ENCODE measurements at places on chromosomes 7 and 10.

GRCh38 chr10:19651549-19651948, 164.7 kb upstream of the PLXDC2 start:
- DNase-seq: no peak

DNA sequence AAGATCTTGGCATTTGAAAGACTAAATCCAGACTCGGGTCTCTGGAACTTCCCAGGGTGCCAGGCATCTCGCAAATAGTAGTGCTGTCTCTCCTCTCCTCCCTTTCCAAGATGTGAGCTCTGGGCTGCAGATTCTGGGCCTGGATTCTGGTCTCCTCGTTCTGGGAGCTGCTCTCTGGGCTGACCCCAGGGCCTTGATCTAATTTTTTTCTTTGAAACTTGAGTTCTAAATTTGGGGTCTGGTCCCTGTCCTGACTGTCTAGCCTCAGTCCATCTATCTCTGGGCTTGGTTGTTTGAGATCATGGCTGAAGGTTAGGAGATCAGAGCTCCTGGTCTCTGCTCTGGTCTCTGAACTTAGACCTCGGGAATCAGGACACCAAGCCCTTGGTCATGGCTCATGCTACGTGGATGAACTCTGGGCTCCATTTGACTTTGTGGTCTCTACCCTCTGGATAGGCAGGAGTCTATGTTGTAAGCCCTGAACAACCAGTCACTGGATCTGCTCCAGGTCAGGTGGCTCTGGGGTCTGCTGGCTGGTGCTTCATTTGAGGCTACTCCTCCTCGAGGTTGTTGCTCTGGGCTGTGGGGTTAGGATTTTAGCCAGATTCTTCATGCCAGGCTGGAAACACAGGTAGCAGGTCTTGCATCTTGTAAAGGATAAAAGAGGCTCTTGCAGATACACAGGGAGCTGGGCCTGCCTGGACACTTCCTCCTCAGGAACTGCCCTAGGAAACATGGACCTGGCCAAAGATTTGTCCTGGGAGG, 8.0 kb upstream of the MBL2 start:
- no peak for DNase-seq

DNA sequence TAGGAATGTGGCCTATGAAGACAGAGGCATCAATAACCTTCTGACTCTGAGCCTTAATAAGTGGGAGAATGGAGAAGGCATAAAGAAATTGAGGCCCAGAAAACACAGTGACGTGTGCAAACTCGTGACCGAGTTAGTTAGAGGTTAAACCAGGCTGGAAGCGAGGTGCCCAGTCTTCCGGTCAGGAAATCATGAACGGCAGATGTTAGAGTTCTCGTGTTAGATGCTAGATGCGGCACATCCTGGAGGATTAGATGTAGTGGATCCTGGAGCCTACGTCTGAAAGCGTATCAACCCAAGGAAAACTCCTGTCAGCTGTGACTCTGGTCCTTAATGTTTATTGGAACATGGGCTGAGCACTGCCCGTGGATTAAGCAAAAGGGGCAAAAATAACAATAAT, 275.9 kb downstream of the TCF7L2 start:
- no peak for DNase-seq

DNA sequence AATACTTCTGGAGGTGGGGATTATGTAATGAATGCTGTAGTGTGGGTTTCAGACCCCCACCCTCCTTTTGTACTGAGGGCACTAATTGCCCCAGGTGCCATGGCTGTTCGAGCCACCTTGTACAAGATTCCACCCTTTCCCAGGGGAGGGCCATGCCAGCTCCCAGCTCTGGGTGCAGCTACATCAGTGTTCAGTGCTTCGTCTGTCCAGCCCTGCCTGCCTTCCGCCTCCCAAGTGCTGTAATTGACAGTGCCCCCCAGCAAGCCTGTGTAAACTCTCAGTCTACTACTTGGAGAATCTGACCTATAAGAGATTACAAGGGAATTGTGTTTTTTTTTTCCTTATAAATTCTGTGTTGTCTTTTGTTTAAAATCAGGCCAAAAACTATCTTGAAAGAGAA, 33.0 kb downstream of the GTF2I start:
- DNase-seq: no peak

DNA sequence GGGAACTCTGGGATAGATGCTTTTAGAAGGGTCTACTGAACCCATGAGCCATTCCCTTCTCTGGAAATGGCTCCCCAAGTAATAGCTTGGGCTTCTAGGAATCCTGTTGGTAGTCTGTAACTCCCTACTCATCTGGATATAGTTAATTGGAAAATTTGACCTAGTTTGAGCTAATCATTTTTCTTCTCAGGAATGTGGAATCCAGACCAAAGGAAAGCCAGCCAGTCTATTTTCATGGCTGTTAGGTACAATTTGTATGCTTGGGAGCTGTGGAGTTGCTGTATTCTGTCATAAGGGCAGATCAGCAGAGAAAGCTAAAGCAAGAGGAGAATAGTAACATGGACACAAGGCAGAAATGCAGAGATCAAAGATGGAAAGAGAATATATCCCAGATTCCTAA, 71.6 kb upstream of the C1GALT1 start:
- no peak for DNase-seq

DNA sequence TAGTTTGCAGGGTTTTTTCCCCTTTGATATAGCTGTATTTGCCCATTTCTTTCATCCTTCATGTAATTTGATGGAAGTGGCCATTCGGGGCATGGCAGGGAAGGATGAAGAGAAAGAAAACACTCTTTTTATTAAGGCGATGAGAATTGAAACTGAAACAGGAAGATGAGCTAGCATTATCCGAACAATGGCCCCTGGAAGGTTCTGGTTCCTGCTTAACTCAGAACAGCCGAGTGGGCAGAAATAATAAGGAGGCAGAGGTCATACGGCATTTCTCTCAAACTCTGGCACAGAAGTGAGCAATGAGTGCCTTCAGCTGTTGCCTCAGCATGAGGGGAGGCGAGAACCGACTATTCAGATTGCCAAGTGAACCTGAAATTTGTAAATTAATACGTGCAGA, 113.2 kb upstream of the MYO3A start:
- DNase-seq: peak; percentile 94

GRCh38 chr7:140867467-140868462, 57.0 kb downstream of the BRAF start:
- DNase-seq: no peak

- DNase-seq: no peak
These were observed 27.6 kb upstream of the RNF32 start for GRCh38 chr7:156612930-156613329.

GRCh38 chr7:7257899-7258692, 75.8 kb downstream of the C1GALT1 start:
- DNase-seq: no peak

- DNase-seq: peak; percentile 62
These were observed 14.8 kb upstream of the WNT16 start for GRCh38 chr7:121313793-121314676.

- DNase-seq: no peak
These were observed 354.1 kb upstream of the CELF2 start for GRCh38 chr10:10663622-10664021.

DNA sequence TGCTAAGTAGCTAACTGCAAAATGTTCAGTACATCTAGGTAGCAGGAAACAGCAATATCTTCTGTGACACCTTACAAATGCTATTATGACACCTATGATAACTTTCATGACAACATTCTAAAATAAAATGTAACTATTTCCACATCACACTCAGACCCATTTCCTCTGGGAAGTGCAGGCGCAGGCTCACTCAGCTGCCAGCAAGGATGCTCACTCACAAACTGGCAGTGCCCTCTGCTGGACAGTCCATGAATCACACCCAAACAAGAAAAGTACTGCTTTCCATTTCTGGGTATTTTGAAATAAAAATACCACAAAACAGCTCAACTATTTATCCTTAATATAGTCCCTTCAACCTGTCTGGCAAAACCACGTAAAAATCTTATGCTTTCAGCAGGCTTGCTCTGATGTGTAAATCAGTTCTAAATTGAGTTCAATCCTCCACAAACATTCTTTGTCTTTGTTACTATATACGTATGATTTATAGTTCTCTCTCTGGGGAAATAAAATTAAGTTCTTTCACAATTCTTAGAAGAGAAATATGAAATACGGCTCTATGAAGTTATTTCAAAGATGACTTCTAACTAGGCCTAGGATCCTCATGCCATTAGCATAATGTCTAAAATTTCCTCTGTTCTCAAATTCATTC, 176.6 kb downstream of the PARD3 start:
- DNase-seq: peak; percentile 95

- DNase-seq: no peak
These were observed 6.6 kb downstream of the GNA12 start for GRCh38 chr7:2837496-2837895.

GRCh38 chr10:100784126-100784525, 38.7 kb downstream of the PAX2 start:
- no peak for DNase-seq

GRCh38 chr10:48772059-48772458, 87.4 kb downstream of the WDFY4 start:
- DNase-seq: no peak

- DNase-seq: no peak
These were observed 305.9 kb upstream of the SMIM30 start for GRCh38 chr7:113424185-113424817.

- no peak for DNase-seq
These were observed 1.8 kb downstream of the KLLN start for GRCh38 chr10:87861566-87861952.

- no peak for DNase-seq
These were observed 120.2 kb downstream of the SORBS1 start for GRCh38 chr10:95440756-95441546.

DNA sequence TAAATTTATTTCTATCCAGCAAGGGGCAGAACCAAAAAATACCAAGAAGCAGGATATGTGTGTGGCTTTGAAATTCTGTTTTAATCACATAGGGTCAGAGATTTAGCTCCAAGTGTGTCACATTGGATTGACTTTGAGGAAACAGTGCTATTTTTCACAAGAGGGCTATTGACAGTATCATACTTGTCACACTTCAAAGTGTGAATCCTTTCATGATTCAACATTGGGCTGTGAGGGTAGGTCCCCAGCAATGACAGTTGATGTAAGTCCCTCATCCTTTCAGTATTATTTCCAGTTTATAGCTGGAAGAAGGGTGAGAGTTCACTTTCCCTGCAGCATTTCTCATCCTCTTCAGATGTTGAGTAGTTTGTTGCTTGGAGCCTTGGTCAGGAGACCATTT, 7.4 kb downstream of the CCNY start:
- DNase-seq: no peak

GRCh38 chr10:78684947-78685346, 383.8 kb upstream of the ZMIZ1 start:
- peak; percentile 30 for DNase-seq

DNA sequence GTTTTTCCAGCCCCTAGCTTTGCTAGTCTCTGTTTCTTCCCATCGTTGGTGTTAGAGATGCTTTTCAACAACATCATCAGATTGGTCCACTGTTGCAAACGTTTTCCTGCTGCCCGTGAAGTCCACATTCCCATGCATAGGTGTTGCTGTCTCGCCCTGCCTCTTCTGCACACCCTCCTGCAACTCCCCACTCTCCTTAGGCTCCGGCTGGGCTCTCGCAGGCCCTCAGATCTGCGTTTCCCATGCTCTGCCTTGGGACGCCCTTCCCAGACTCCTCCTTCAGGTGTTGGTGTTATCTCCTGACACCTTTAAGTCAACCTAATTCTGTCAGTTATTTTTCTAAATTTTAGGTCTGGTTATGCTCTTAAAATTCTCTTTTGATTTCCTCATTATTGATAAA, 55.0 kb downstream of the ZMYND11 start:
- DNase-seq: no peak

GRCh38 chr7:100764841-100765240, 31.4 kb downstream of the ZAN start:
- no peak for DNase-seq

DNA sequence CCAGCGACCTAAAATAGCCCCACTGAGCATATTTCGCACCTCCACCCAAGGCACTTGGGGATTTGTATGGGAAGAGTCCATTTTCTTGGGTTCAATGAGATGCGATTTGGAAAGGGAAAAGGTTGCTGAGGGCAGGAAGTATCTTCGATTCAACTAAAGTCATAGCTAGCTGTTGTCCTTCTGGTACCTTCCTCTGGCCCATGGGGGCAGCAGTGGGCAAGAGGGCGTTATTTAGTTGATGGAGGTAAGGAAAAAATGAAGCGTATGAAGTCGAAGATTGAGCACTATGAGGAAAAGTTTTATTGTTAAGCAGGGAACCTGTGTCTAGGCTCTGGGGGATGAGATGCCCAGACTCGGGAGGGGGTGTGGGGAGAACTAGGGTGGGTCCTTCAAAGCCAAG, 135.4 kb downstream of the EVX1 start:
- no peak for DNase-seq

GRCh38 chr10:63214571-63214970, 81.4 kb downstream of the NRBF2 start:
- DNase-seq: no peak

GRCh38 chr7:44469461-44470134, 20.9 kb downstream of the NUDCD3 start:
- DNase-seq: peak; percentile 27

DNA sequence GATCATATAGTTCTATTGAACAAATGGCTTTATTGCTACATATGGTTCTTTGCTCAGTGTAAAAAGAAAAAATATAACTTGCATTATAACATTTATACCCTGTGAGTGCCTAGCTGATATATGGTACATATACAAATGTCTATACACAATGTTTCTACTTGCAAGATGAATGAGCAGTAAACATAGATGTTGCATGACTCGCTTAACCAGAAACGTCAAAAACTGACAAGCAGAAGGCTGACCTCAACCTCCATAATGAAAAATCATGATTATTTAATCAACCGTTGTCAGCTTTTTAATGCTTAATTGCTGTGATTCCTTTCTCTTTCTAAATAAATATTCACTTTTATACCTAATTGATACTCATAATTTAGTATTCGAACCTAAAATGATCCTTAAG, 183.3 kb downstream of the PTN start:
- no peak for DNase-seq

- DNase-seq: peak; percentile 67
These were observed 3.0 kb upstream of the HMX2 start for GRCh38 chr10:123144697-123145541.

DNA sequence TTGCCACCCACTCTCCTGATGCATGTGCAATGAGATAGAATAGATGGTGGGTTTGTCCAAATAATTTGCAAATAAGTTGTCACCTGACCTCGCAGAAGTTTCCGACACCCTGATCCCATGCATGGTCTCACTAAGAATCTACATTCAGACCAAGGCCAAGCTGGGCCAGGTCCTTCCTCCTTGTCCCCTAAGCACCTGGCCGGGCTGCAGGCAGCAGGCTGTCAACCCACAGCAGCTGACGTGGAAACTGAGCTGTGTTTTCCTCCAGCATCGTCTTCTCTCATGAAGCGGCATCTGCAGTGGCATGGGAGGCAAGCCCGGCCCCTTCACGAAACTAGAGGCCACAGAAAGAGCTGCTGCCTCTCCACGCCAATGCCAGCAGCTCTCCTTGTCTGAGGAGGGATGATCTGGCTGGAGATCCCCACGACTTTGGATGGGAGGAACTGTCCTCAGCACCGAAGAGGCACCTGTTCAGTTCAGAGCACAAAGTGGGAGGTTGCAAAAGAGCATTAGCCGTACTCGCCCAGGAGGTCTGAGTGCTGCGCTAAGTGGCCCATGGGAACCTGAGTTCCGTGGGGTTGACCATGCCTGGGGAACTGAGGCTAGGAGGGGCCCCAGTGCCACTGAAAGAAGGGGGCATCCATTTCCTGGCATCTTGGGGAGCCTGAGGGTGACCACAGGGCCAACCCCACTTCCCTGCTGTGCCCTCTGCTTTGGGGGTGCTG, 110.5 kb upstream of the INSIG1 start:
- DNase-seq: no peak
